ENCODE measurements at places on chromosomes 16 and 17.
A peak's percentile ranks its signal among the peaks of the same experiment; 100 is the strongest.

- DNase-seq = no peak
These were observed 11.5 kb upstream of the TMEM106A start for GRCh38 chr17:43200127-43200526.

- DNase-seq = no peak
These were observed at the start of gene RAB26 for GRCh38 chr16:2147981-2148671. Gene RAB26 (plus strand): TSS chr16:2148625. CDS start chr16:2148784, 159 bp downstream.

DNA sequence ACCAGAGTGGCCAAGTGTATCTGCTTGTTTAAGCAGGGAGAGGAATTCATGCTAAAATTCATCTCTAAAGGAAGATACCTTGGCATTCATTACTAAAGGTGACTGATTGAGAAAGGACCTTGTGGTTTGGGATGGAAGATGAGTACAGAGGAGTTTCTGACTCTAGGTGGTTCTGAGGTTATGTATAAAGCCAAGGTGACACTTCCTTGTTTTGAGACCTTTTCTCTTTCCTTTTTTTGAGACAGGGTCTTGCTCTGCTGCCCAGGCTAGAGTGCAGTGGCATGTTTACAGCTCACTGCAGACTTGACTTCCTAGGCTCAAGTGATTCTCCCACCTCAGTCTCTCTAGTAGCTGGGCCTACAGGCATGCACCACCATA is 9.1 kb downstream of the ABHD15 start:
- no peak for DNase-seq

GRCh38 chr17:1147664-1148063 is 32.1 kb downstream of the ABR start:
- DNase-seq = no peak

DNA sequence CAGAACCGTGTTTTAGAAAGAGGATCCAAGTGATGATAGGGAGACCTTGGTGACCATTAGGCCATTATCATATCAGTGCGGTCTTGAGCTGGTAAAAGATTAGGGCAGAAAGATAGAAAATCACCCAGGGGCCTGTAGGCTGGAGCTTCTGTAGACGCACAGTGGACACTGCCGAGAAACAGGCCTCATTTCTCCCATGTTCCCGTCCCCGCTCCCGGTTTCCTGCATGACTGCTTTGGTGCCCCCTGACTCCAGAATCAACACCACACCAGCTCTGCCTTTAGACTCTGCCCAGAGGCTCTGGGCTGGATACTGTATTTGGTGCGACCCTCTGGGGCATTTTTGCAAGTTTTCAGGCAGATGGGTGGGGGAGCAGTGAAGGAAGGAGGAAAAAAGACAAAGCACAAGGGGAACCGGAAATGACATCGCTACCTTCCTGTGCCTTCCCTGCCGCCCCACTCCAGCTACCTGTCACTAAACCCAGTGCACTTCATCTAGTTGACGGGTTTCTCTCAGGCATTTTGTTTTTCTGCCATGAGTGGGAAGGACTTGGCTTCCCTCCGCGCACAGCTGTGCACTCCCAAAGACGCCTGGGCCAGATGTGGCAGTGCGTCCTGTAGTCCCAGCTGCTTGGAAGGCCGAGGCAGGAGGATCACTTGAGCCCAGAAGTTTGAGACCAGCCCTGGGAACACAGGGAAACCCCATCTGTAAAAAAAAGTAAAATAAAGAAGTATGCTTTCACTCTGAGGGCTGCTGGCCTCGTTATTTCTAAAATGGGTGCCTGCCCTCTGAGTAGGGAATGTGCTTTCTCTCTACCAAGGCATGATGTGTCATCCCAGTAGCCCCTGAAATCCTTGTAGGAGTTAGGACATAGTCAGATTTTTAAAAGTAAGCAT is 214.1 kb downstream of the RPTOR start:
- no peak for DNase-seq

DNA sequence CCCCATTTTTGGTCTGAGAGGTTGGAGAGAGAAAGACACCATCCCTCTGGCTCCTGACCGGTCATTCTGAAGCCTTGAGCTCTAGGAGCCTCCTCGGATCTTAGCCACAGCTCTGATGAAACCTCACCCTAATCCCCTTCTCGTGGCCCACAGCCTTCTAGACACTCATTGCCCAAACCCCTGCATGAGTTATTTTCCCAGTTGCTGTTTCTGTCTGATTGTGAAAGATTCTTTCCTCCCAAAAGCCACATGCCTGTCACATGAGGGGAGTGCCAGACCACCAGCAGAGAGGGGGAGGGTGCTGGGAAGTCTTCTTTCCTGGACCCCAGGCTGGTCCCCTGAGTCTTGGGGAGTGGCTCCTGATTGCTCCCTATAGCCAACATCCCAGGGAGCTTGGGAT is 17.6 kb upstream of the ABR start:
- DNase-seq = no peak

- no peak for DNase-seq
These were observed 749 bp downstream of the GRIN2A start for GRCh38 chr16:10181196-10182162.

DNA sequence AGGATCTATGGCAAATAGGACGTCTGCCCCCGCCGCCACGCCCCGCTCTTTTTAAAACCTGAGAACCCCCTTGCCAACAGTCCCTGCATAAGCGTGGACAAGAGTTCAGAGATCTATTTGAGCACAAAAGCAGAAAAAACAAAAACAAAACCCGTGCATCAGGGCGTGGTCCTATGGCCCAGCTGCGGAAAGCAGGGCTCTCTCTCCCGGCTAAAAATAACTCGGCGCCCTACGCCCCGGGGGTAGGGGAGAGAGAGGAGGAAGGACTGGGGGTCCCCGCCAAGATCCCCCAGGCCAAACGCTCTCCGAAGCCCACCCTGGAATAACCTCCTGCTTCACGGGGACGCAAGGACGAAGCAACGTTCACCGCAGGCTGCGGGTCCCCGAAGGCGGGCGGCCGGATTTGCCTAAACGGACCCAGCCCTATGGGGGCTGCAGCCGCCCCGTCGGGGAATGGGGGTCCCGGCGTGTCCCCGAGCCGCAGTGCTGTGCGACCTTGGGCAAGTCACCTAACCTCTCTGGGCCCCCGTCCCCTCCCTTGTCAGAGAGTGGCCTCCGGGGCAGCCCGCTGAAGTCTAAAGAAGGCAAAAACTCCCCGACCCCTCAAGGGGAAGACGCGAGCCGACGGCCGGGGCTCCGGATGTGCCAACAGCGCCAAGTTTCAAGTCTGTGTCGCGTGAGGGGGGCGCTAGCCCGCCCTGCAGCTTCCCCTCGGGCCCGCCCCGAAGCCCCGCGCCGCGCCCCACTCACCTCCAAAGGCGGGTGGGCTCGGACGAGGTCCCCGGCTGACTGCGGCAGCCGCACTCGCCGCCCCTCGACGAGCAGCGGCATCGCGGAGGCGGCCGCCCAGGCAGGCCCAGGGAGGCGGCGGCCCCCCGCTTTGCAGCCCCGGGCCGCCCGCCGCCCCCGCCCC is 477 bp downstream of the NTAN1 start:
- no peak for DNase-seq

GRCh38 chr17:17783116-17783824 is 53.5 kb downstream of the SREBF1 start:
- DNase-seq = peak; percentile 13

- peak; percentile 36 for DNase-seq
These were observed 35.1 kb downstream of the MFSD11 start for GRCh38 chr17:76772842-76773525.

DNA sequence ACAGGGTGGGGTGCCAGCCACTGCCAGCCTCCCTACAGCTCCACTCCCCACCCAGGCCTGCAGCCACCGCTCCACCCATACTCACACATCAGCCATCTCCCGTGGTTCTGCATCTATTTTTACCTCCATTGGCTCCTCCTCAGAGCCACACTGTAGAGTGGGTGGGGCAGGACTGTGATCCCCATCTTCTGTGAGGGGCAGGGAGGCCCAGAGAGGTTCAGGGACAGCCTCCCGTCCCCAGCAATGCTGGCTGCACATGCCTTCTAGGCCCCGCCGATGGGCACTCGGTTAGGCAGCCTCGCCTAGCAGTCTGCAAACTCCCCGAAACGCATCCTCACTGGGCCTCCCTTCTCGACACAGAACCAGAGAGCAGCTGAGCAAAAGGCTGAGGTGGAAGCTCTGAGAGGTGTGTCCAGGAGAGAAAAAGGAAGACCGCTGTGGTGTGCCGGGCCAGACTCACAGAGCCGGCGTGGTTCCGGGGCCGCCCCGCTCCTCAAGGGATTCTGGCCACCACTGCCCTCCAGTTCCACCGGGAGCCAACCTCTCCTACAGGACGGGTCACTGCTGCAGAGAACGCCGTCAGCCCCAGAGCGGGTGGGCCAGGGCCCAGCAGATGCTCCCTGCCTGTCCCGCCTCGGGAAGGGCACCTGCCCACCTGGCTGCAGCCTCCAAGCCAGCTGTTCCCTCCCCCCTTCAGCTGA is 71.9 kb downstream of the ABR start:
- no peak for DNase-seq

GRCh38 chr16:59991171-59991570 is 1257.1 kb upstream of the GOT2 start:
- no peak for DNase-seq

- DNase-seq = no peak
These were observed 7.7 kb downstream of the BEAN1 start for GRCh38 chr16:66434619-66435430.

GRCh38 chr16:726188-726437 is 130 bp downstream of the CCDC78 start:
- DNase-seq = no peak

DNA sequence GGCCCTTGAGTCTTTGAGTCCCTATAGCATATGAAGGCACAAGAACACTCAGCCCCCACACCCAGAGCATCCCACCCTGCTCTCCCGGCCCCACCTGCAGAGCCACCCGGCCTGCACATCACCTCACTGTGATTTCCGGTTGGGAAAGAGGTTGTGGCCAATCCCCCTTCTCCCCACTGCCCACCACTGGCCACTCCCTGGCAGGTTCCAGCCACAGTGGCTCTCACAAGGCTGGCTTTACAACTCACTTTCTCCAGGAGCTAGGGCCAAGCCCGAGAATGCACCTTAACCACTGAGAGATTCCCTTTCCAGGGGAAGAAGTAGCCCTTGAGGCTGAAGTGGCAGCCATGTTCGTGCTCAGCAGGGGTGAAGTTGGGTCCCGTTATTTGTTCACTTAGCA is 123.9 kb downstream of the C16orf78 start:
- DNase-seq = no peak

DNA sequence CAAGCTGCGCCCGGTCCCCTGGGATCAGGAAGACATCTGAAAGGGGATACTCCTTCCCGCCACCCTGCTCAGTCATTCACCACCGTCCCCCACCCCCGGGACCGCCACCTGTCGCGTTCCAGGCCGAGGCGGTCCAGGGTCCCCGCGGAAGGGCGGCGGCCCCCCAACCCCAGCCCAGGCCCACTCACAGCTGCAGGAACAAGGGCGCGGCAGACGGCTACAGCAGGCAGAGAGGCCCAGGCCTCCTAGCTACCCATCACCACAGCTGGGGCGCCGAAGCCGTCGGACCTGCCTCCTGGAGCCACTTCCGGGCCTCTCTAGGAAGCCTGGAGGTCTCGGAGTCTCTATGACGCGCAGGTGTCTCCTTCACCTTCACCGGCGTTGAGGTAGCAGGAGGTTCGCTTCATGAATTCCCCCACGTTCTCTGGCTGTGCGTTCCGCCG is at the start of gene SDR42E1:
Gene SDR42E1 (minus strand): TSS at position 272 of the 443 bp plus-strand sequence. CDS start 10,612 bp downstream, outside the sequence.
- peak; percentile 14 for DNase-seq

DNA sequence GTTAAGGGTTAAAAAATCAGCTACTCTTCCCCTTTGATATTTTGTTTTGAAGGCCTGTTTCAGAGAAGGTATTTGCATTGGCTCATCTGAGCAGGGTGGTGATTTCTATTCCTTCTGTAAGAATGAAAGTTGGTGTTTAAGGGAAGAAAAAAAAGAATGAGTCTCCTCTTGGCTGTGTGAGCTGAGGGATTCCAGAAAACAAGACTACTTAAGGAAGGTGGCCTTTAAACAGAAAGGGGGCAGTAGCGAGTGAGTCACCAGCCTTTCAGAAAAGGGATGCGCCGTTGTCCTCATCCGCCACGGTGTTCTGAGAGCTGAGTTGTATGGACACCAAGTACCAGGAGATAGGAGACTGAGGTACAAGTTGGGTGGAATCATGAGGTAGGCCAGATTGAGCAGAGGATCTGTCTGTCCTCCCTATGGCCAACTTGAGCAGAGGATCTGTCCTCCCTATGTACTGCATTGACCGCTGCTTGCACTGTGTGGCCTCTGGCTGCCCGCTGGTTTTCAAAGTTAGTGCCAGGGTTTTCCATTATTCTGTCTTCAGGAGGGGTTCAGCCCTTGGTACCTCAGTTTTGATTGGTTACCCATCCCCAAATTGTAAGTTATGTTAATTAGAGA is 8.2 kb downstream of the PRKCA start:
- no peak for DNase-seq

GRCh38 chr17:82525712-82526111 is 6.2 kb downstream of the FOXK2 start:
- DNase-seq = no peak

GRCh38 chr16:57384248-57385070 is 12.2 kb downstream of the CX3CL1 start:
- DNase-seq = no peak

DNA sequence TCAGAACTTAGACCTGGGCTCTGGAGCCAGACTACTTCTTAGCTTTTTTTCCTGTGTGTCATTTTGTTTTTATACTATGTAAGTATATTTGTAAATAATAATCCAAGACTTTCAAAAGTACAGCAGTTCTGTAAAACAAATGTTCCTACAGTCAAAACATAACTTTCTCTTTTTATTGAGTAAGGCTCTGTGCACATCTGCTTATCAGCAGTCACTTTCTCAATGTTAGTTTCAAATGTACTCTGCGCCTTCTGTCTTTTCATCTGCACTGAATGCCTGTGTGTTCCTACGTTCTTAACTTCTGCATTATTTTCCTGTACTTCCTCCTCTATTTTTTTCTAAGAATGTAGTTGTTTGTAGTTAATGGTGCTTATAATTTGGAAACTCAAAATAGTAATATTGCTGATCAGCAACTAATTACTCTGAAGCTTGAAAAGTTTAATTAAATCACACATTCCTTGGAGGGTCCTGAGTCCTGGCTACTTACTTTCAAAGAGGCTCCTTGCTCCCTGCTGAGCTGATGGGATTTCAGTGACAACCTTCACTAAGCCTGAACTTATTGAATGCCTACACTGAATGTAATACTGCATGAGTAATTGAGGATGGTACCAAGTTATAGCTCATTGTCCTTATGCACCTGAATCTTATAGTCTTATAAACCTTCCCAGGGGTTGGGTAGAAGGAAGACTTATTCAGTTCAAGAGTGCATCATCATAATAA is 329.9 kb downstream of the KCNJ2 start:
- DNase-seq = no peak

GRCh38 chr16:80503107-80503506 is 37.7 kb upstream of the DYNLRB2 start:
- DNase-seq = no peak

GRCh38 chr17:859824-860195 is 77.7 kb downstream of the MRM3 start:
- DNase-seq = no peak
